Suppressor macrophage (primary cell): ENCODE measurements at places on chromosomes 1 and 21.

DNA sequence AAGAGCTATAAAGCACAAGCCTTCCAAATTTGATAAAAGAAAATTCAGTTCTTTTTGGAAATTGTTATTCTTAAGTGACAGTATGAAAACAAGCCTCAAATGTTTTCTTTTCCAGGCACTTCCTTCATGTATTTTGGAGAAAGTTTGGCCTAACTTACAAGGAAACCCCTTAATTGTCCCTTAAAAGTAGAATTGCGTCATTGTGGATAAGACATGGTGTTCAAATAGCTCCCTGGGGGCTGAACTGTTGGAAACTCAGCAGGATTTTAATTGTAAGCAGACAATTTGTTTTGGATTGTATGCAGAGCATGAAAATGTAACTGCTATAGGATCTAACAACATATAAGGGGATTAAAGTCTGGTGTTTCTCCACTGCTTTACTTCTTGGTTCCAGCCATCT, 35.4 kb upstream of the FGGY start:
- DNase-seq: no peak

DNA sequence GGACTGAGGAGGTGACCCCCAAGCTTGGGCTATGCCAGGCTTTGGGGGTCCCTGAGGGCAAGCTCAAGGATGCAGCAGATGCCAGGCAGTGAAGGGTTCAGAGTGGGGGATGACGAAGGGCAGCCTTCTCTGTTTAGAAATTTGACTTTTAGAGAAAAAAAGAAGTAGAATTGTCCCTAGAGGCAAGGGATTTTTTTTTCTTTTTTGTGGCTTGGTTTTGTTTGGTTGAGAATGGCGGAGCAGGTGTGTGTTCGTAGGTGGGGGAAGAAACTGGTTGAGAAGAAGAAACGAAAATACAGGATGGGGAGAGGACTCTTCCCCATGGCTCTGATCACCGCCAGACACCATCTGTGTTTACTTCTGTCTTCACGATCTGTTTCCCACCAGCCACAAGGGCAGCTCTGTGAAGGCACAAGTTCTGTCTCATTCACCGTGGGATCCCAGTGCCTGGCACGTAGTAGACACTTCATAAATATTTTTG, 8.2 kb downstream of the PLA2G5 start:
- DNase-seq: no peak

DNA sequence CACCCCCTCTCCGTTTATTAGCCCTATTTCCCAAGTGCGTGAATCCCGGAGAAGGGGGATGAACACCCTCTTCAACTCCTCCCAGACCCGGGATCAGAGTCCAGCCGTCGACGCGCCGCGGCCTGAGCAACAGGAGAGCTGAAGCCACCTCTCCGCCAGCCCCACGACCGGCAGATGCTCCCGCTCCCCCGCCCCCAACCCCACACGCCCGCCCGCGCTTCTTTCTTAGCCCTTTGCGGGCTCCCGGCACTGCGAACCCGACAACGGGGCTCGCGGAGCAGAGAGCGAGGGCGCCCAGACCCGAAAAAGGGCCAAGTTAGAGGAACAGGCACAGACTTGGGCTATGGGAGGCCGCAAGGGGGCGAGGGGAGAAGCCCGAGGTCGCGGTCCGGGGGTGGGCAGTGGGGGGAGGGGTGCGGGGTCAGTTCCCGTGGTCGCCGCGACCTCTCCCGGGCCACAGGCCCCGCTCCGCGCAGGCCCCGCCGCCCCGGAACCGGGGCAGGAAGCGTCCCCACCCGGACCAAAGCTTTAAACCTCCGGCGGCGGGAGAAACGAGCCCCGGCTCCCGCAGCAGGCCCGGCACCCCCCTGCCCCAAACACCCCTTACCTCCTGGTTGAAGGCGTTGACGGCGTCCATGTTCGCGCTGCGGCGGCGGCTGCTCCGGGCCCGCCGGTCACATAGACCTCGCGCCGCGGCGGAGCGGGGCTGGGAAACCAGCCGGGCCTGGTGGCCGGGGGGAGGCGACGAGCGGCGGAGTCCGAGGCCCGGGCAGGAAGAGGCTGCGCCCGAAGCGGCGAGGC, 662 bp downstream of the SCAF4 start:
- DNase-seq: peak; percentile 62

DNA sequence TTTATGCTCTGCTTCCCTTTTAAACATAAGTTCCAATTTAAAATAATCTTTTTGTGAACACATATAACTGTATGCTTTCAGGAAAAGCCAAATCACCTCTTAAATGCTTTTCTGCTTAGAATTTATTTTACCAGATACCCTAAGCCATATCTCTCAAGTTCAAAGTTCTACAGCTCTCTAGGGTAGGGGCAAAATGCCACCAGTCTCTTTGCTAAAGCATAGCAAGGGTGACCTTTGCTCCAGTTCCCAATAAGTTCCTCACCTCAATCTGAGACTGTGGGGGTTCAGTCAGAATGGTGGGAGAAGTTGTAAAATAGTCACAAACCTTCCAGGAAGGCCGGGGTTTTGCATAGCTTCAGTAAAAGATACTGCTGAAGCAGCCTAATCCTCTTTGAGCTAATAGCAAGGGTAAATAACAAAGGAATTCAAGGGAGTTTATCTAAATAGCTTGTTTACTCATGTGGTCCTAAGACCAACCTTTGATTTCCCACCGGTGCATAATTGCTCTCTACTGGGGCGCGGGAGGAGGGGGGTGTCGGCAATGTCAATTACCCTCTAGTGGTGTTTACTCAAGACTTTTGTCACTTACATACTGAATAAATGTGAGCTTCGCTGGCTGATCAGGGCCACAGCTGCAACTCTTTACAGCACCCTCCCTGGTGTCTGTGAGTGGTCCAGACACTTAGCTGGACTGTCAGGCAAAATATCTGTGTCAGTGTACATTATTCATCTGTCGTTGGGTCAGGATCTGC, 1376.2 kb downstream of the NCAM2 start:
- DNase-seq: no peak

GRCh38 chr1:56972976-56973375, 7.2 kb upstream of the C8B start:
- DNase-seq: no peak

GRCh38 chr1:240765732-240766363, 153.9 kb upstream of the GREM2 start:
- DNase-seq: no peak

DNA sequence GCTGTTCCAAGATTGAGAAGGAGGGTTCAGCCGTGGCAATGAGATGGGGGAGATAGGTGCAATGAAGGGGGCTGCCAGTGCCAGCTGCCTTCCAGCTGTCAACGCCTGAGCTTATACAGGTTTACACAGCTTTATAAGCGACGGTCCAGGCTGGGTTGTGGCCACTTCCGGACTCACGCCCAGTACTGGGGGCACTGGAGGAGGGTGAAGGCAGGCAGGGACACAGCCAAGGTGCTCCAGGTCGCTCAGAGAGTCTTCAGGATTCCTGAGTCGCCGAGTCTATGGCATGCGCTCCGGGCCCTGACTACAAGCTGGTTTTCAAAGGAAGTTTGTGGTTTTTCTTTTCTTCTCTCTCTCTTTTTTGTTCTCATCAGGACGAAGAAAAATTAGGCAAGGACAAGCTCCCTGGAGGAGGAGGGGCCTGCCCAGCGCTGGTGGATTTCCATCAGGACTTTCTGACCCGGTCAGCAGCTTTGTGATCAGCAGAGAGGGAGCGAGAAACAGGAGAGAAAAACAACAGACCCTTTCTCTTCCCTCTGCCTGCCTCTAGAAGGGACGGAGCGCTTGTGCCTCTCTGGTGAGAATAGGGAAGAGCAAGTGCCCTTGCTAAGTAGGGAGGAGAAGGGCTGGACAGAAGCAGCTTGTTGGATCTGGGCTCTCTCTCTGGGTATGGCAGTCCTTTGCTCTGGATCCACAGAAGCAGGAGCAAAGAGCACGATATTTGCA, at the start of gene MINDY1:
Gene MINDY1 (minus strand): TSS at position 576 of the 726 bp plus-strand sequence. CDS start 4,285 bp downstream, outside the sequence.
- peak; percentile 72 for DNase-seq

DNA sequence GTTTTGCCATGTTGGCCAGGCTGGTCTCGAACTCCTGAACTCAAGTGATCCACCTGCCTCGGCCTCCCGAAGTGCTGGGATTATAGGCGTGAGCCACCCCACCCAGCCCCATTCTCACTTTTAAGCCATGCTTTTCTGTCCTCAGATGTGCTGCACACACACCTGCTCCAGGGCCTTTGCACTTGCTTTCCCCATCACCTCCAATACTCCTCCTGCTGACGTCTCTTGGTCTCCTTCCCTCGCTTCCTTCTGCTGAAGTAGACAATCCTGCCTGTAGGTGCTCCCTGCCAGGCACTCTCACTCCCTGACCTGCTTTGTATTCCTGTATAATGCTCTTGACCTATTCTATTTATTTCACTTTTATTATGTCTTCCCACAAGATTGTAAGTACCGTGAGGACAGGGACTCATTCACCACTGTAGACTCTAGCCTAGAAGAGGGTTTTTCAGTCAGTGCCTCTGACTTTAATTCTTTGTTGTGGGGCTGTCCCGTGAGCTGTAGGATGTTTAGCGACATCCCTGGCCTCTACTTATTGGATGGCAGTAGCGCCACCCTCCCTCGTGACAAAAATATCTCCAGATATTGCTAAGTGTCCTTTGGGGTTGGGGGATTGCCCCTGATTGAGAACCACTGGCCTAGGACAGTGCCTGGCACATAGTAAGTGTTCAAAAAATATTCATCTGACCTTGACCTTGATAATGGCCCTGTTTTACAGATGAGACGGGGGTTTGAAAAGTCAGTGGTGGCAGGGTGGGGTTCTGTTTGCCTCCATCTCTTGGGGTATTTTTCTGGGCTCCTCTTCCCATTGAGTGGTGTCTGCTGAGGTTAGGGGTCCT, 4.6 kb downstream of the TNFRSF1B start:
- DNase-seq: no peak

GRCh38 chr1:183039330-183039729, 16.1 kb downstream of the LAMC1 start:
- no peak for DNase-seq

DNA sequence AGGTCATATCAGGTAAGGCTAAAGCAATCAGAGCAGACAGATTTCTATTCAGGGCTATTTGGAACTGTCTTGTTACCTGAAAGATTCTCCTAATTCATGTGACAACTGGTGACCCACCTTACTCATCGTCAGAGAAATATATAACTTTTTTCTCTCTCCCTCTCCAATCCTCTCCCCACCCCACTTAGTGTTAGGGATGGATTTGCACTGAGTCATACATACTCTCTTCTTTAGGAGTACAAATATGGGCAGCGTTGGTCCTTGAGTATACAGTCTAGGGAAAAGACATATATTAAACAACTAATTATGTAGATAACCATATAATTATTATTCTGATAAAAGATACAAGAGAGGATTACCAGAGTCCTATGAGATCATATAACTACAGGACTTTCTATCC, 246.3 kb downstream of the HHIPL2 start:
- no peak for DNase-seq

DNA sequence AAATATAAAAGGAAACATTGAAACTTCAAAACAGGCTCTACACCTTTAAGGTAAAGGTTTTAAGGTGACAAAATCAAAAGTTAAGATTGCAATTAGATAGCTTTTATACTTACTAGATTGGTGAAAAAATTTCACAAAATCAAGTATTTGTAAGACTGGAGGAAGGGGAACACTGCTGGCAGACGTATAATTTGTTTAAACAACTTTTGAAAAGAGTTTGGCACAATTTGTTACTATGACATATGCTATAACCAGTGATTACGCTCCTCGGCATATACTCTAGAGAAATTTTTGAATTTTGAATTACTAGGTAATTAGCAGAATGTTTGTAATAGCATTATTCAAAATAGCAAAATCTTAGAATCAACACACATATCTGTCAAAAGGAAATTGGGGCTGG, 425.0 kb downstream of the LRRIQ3 start:
- no peak for DNase-seq

- DNase-seq: no peak
Observed at GRCh38 chr1:65178235-65178634, 30.2 kb downstream of the AK4 start.

DNA sequence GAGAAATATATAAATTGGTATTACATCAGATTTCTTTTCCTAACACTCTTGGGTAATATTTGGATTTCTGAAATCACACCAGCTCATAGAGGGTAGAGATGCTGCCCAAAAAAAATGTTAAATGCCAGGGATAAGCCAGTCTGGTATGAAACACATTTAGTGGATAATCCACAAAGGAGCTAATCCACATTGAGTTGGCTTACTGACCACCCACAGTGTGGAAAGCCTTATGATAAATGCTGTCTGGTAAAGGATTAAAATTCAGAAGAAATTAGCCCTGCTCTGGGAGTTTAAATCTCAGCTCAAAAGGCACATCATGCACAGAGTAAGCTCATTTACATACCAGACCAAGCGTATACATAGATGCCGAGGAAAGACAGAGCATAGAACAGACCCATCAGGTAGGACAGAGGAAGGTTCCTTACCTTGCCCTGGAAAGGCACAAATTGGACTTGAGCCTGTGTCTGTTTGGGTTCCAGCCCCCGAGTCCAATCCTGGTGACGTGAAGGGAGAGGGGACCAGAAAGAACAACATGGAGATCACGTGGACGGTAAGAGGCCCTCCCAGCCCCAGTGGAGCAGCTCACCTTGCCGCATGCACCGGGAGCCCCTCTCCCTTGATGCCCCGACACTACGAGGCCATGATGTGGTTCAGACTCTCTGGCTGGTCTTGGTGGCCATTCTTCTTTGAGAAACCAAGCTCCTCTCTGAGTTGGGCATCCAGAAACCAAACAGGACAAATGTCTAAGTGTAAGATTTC, 62.9 kb upstream of the CNTN2 start:
- no peak for DNase-seq

DNA sequence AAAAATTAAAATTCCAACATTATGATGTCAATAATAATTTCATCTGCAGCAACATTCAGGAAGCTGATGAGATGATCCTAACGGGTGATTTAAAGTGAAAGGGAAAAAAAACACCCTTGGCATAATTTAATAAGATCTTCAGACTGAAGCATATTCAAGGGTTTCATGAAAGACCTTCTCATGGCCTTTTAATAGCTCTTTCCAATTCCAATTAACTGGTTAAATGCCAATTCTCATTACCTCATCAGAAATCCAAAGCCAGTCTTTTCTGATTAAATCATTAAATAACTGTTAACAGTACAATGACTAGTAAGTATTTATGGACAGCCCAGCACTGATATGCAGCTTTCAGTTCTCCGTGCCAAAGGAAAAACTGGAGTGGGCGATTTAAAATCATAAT, 407.5 kb downstream of the SMYD3 start:
- DNase-seq: no peak

DNA sequence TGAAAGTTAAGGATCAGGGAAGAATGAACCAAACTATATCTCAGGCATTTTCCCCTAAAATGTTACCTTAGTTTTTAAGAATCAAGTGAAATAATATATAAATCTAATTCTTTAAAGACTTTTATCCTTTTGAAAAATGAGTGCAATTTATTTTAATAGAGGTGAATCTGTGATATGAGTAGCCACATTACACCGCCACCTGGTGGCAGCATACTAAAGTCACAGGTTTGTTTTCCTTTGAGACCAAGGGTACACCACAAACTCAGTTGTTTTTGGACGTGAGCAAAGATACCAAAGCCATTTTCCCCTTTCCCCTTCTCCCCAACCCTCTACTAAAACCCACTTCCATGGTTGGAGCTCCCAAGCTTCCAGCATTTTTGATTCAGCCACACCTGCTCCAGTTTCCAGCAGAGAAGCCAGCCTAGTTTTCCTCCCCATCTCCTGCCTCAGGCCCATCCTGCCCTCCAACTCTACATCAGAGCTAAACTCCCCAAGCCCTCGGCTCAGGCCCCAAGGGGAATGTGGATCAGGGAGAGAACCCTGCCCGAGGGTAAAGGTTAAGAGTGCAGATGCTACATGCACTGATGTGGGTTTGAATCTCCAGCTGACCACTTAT, 22.9 kb upstream of the LDLRAP1 start:
- peak; percentile 82 for DNase-seq
